ENCODE measurements at places on chromosomes 11 and 22.

DNA sequence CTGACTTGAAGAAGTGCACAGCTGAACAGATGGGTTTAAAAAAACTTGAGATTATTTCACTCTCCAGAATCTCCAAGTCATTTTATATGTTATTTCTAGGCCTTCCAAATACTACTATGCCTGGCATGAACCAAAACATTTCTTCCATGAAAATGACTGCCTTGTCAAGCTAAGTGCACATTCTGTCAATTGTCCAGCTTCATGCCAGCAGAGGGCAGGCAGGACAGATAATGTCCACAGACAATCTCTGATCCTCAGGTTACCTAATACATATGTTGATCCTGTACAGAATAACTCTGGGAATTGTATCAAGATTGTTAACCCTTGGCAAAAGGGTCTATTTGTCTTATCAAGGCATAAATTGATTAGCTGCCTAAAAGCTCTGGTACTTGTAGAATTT lies 229.5 kb downstream of the AASDHPPT start:
- no peak for DNase-seq

DNA sequence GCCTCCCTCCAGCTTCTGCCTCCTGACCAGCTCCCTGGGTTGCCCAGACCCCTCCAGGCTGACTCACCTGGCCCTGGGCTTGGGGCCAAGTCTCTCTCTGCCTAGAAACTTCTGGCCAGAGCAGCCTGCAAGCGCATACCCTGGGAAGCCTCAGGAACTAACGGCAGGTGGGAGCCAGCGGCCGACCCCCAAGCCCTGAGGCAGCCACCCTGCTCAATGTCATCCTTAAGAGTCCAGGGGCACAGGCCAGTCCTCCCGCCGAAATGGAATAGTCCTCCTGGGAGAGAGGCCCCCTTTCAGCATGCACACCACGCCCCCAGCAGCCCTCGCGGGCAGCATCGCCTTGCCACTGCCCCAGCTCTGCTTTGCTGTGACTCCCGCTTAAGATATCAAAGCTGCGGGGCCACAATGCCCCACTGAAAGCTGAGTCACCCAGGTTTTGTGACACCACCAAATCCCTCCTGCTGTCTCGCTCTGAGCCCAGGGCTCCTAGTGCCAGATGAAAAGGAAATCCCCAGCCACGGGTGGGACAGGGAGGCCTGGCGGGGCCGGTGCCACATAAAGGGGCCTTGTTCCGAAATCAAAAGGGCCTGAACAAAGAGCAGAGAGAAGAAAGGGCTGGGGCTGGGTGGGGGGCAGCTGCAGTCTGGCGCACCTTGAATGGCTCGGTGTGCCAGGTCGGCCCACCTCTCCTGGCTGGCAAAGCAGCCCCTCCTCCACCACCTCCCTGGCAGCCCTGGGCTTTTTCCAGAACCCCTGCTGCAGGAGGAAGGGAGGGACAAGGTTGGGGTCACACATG lies 21.4 kb upstream of the FGF3 start:
- DNase-seq: no peak

GRCh38 chr11:86159581-86159891 lies 85.0 kb upstream of the EED start:
- no peak for DNase-seq

DNA sequence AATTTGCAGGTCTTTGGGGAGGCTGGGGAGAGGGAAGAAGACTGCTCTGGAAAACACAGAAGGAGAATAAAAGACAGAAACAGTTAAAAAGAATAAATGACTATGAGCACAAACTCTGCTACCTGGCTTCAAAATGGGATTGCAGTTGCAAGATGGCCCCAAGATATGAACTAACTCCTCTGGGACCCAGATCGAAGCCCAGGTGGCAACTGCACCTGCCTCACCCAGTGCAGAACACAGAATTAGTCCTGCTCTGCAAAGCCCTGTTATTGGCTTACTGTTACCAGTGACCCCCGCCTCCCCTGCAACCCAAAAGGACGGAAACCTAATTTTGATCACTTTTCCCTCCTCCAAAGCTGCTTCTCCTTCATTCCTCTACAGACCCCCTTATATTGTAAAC lies 35.9 kb upstream of the POU2AF1 start:
- DNase-seq: no peak

GRCh38 chr11:47848700-47849155 lies 578 bp upstream of the NUP160 start:
- no peak for DNase-seq

GRCh38 chr22:45583504-45583903 lies 80.8 kb downstream of the FBLN1 start:
- no peak for DNase-seq

- no peak for DNase-seq
Measured at GRCh38 chr11:91078221-91078620, 855.4 kb upstream of the CHORDC1 start.

DNA sequence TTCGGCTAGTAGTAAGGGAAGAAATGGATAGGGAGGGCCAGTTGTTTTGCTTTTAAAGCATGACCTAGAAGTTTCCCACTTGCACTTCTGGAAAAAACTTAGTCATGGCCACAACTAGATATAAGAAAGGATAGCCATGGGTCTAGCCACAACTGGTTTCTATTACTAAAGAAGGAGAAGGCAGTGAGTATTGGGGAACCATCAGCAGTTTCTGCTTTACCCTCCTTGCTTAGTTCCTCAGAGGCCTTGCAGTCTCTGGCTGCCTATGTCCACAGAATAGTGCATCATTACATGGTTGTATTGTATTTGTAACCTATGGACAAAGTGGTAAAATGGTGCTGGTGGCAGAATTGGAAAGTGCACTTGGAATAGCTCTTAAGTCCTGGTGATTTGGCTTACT lies 35.6 kb downstream of the NXPE1 start:
- DNase-seq: no peak

GRCh38 chr11:110196884-110197420 lies 99.5 kb downstream of the RDX start:
- no peak for DNase-seq

GRCh38 chr11:19955660-19956059 lies 204.6 kb downstream of the DBX1 start:
- no peak for DNase-seq
